ENCODE measurements at places on chromosomes 4 and X.

DNA sequence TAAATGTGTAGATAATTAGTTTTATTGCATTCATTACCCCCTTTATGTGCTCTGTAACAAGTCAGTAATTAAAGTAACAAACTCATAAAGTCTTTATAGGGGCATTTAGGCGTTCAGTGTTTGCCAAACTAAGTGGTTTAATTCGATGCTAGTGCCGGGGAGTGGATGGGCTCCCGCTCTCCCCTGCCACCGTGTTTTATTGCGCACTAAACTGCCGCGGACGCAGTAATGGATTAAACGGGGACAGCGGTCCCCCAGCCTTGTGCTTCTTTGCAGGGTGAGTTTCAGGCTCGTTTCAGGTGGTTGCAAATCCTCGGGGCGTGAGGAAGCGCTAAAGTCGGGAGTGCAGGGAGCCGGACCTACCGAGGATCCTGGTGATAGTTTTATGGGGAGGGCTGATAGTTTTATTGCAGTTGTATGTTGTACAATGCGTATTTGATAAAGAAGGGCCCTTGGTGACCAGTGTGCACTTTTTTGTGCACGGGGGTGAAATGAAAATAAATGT, 1.6 kb upstream of the PHOX2B start:
- no peak for DNase-seq

DNA sequence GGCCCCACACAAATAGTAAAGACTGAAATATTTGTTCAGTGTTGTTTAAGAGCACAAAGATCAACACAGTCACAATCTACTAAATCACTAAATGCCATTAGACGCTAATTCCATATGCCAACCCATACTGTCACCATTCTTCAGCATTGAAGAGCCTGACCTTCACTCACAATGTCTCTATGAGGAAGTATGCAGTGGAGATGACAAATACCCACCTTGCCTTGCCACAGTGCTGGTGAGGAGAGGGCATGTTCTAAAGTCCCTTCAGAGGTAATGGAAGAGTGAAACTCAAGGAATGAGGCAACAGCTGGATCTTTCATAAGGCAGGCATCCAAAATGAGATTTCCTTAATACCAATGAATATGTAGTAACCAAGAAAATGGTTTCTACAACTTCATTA, 50.4 kb downstream of the FRMD7 start:
- no peak for DNase-seq

GRCh38 chrX:18964026-18964425, 19.9 kb downstream of the PHKA2 start:
- no peak for DNase-seq

DNA sequence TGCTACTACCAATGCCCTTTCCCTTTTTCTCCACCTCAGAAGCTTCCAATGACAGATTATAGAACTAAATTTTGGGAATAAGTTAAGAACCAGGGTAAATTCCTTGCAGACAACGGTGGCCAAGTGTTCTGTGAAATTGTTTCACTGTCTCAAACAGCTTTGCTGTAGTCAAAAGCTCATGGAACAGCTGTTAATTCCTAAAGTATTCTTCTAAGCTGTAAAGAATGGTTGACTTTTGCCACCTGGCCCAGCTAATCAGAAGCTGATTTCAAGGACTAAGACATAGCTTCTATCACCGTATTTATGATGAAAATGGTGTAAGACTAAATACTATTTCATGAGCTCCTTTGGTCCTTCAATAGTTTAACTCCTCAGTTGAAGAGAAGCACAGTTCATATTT, 297.5 kb downstream of the IL1RAPL2 start:
- DNase-seq = no peak

DNA sequence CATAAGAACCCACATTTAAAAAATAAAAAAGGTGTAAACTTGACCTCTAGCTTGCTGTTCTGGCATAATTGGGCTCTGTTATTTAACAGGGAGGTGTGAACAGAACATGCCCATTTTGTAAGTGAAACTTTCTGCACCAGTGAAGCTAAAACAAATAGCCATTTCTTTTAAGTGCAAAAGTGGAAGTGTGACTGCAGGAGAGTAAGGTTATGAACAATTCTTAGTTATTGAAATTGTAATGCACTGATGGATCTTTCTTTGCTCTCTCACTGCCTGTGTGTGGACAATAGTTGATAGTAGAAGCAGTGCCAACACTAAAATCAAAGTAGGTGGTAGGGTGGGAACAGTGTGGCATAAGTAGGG, 12.6 kb downstream of the P2RY10 start:
- no peak for DNase-seq

DNA sequence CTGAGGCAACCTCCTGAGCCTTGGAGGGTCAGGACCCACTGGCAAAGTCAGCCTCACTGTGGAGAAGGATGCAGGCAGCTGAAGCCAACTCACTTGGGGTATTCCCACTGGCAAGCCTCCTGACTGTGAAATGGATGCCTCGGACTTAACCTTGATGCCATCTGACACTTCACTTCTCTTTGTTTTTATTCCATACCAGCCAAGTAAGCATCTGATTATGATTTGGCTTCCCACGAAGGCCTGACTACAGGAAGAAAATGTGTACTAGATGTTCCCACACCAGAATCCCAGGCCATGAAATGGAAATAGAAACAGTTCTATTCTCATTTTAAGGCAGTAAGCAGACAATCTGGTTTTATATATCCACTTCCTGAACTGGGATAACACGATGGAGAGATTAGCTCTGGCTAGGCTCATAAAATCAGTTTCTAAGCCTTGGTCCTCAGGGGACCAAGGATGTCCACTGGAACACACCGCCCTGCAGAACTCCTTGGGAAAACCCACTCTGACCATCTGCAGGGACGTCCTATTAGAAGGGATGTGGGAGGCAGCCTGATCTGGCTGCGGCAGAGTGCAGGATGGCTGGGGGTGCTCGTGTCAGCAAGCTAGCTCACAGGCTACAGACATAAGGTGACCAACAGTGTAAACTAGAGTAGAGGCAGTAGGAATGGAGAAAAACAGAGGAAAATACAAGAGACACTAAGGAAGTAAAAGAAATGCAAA, 89.3 kb downstream of the TSPAN5 start:
- DNase-seq = no peak

DNA sequence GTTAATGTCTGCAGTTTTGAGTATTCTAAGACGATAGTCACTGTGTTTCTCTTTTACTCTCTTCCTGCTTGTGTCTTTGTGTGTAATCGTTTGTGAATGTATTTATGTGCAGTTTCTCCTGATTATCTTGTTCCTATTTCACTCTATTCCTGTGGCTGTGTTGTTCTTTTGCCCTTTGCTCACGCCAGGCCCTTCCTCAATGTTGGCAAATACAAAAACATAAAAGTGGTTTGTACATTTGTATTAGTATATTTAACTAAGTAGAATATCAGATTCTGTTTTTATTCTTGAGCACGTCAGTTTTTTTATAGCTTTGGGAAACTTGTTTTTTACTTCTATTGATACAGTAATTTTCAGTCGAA, 107.6 kb upstream of the BMPR1B start:
- no peak for DNase-seq

DNA sequence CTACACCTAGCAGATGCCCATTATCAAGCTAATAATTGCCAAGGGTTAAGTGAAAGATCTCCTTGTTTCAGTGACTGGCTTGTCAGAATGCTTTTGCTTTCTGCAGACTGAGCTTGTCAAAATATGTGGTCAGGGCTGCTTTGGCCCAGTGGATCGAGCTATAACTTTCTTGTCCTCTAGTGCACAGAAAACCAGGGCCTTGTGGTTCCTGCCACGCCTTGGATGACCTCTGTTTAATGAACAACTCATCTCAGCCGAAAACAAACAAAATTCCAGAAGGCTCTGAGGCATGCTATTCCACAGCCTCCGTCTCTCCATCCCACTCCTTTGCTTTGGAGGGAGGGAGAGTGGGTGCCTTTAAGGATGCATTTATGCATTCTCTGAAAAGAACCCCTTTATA, 11.3 kb downstream of the EVC start:
- DNase-seq = no peak

DNA sequence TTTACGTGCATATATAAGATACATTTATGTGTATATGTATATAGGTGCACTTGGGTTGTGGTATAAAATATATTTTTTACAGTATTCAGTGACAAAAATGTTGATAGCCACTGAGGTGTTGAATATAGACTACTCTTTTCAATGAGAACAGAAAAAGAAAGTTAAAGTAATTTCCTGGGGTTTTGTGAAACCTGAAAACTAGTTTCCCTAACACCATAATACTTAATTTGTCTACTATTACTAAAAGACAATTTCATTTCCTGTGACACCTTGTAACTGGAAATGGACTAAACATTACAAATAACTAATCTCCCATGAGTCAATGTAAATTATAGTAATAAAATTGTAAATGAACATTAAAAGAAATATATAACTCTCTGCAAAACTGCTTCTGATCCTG, 32.0 kb upstream of the MAP9 start:
- DNase-seq = no peak

GRCh38 chr4:184510401-184510800, 36.1 kb upstream of the IRF2 start:
- DNase-seq = no peak

GRCh38 chr4:115657991-115658650, 544.7 kb upstream of the NDST4 start:
- no peak for DNase-seq

DNA sequence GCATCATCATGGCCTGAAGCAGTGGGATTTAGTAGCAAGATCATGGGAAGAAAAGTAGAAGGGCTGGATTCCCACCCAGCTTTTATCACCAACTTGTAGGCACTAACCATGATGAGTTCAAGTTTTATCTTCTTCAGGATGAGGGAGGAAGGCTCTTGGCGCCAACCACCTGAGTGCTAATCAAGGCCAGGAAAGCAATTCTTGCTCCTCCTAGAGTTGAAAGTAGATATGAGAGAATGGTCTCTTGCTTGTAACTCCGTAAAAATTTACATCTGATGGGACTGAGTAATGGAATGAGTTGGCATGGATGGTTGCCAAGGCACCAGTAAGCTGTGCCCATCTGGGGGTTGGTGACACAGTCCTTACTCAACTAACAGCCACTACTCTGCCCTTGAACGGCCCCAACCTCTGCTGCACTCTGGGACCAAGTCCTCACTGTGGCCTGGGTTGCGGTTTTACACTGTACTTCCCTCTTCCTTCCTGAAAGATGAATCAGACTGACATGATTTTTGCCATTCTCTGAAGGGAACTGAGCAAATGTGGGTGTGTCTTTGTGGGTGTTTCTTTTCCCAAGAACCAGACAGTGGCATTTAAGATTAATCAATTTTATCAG, 39.4 kb upstream of the NDP start:
- no peak for DNase-seq

- no peak for DNase-seq
Observed at GRCh38 chr4:159608436-159608835, 505.6 kb downstream of the RAPGEF2 start.

DNA sequence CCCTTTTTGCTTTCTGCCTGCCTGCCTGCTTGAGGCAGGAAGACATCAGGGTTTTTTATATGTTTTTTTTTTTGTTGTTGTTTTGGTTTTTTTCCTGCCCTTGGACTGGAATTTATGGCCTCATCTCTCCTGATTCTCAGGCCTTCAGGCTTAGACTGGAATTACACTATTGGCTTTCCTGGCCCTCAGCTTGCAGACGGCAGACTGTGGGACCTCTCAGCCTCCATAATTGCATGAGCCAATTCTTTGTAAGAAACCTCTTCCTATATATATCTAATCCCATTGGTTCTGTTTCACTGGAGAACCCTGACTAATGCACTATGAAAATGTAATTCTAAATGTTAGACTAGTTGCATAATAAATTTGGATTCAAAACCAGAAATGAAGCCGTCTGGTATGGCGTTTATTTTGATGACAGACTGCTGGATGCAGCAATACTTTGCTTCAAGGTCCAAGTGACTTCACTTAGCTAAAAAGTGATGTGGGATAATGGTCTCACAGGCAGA, 59.0 kb downstream of the SEL1L3 start:
- no peak for DNase-seq

DNA sequence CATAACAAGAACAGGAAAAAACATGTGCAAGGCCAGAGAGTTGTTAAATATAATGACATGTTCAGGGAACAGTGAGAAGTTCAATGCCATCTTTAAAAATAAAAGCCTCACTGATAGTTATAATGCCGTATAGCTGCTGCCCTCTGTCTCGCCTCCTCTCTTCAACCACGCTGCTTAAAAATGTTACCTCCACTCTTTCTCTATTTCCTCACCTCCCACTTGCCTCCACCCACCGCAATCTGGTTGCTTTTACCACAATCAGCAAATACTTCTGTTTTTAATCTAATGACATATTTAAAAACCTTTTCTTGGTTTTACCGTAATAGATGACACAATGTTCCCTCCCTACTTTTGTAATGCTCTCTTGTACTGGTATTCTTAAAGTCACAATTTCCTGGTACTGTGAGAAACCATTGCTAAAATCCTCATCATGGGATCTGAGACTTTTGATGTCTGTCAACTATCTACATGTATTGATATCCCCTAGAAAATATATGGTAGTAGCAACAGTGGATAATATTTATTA, 66.0 kb downstream of the GABRA2 start:
- no peak for DNase-seq

- DNase-seq = no peak
Observed at GRCh38 chr4:113467581-113467980, 294.0 kb downstream of the CAMK2D start.

DNA sequence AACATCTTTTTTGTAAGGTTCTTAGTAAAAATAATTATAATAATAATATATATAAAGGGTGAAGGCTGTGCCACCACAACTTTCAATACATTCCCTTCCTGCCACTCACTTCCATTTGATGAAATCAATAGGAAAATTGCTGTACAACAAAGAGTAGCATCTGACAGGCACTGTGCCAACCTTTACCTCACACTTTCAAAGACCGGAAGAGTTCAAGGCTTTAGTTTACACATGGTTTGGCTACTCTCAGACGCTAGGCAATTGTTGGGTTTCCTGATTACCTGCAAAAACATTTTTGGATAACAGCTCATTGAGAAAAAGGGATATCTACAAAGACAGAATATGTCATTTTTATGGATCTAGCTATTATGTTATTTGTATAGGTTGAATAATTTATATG, 5.5 kb upstream of the ING2 start:
- no peak for DNase-seq

DNA sequence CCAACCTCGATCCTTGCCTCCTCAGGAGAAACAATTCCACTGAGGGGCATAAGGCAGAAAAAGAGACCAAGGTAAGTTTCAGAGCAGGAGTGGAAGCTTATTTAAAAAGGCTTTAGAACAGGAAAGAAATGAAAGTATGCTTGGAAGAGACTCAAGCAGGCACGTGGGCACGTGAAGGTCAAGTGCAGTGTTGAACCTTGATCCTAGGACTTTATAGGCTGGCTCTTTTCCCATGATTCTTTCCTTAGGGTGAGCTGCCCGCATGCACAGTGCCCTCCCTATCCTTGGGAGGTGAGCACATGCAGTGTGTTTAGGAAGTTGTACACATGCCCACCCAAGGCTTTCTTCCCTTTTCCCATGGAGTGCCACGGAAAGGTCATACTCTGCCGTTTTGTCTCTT, 4.0 kb upstream of the PI4K2B start:
- DNase-seq = no peak

DNA sequence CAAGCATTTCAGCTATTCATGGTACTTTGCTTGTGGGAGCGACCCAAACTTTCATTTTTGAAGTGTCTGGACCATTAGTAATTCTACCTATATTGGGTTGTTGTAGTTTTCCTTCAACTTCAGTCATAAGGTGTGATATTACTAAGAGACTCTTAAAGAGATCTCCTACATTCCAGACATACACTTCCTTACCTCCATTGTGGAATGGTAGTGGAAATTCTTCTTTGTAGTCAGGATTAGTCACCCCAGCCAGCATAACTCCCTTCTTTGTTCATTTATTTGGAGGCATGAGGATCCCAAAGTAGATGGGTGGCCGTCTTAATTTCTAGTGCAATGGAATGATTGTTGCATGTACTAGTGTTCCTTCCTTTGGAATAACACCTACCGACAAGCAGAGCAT, 991.4 kb downstream of the ARAP2 start:
- no peak for DNase-seq

- DNase-seq = no peak
Observed at GRCh38 chrX:54043056-54043455, 1.2 kb downstream of the PHF8 start.
